AG08395 (cell line): ENCODE measurements at places on chromosomes 1 and 21.

DNA sequence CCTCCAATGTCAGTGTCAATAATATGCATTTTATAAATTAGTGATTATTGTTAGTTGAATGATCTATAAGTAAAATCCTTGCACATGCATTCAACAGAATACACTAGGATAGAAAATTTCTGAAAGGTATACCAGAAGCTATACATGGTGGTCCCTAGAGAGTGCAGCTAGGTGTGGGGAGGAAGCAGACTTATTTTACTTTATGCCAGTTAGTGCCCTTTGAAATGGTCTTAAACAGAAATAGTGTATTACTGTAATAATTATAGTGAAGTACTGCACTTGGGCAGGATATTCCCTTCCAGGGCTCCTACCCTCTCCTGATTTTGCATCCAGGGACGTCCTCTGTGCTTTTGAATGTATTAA lies 23.2 kb upstream of the WDR26 start:
- no peak for DNase-seq

DNA sequence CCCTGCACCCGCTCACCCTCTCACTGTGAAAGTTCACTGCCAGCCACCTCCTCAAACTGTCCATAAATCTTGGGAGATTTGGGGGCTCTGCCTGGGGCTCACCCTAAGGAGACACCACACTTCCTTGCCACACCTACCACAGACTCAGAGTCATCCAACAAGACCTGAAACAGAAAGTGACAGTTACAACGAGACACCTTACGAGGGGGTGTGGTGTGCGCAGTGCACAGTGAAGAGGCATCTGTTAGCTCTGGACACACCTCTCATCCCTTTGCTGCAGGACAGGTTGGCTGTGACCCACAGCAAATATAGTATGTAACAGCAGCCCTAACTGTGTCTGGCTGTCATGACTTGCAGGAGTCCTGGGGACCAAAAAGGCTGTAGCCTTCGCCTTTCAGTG lies 190.2 kb downstream of the NR5A2 start:
- no peak for DNase-seq

- DNase-seq, result no peak
These were observed 6.0 kb upstream of the LCE1F start for GRCh38 chr1:152768847-152769533.

- DNase-seq, result no peak
These were observed 811 bp downstream of the EXO1 start for GRCh38 chr1:241848686-241849344.

- DNase-seq, result no peak
These were observed 249.8 kb downstream of the NRIP1 start for GRCh38 chr21:14814991-14815390.

DNA sequence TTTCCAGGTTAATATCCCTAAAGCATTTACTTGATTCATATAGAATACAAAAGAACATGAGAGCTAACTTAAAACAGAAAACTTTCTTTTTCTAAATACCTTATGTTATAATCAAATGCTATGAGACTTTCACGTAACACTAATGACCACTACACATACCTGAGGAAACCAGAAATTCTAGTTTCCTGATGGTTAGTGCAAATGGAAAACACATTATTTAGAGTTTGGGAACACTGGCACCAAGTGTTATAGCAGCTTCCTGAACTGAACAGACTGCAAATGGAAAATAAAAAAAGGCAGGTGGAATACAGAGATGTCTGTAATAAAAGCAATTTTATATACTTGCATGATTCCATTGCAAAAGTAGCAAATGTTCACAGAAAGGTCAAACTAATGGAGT lies 15.5 kb downstream of the PAXBP1 start:
- DNase-seq, result no peak

DNA sequence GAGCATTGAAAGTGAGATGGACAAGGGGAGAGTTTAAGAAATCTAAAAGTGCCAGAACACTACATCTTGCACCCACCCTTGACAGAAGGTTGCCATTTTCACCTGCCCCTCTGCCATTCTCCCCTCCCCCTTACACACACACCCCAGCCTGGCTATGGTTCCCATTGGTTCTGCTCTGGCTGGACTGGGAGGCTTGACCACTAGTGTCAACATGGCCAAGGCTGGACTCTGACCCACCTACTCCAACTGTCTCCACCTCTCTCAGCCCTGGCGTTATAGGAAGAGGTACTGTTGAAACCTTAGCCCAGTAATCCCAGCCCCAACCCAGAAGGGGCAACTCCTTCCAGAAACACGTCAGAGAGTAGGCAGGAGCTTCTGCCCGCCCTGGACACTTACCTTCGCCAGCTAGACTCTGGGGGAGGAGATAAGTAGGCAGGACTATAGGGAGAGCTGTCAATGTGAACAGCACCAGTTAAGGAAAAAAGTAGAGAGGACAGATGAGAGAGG lies 4.5 kb downstream of the CRTC2 start:
- DNase-seq, result no peak

DNA sequence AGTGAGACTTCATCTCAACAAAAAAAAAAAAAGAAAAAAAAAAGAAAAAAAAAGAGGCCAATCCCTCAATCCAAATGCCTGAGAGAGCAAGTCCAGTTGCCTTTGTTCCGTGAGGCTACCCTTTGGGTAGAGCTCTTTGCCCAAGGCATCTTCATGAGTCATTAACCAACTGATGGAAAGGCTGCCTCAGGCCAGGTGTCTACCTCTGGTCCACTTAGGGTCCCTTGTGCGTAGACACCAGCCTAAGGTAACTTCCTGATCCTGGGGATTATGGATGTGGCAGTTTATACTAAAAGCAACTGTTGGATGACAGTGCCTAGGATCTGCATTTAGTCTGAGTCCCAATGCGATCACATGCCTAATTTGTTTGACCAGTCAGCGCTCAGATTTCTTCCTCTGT lies 20.7 kb upstream of the ZNF326 start:
- DNase-seq, result no peak

DNA sequence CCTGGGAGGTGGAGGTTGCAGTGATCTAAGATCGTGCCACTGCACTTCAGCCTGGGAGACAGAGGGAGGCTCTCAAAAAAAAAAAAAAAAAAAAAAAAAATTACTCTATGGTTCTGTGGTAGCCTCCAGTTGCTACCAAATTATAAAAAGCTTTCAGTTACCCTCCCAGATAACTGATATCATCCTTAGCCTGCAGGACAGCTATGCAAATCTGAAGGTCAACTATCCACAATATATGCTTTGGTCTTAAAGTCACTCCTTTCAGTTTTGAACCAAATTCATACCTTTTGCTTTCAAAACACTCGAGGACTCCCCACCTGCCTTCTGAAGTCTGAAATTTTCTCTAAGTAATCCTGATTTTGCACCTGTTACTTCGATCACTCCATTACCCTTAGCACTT lies 3.1 kb downstream of the MIXL1 start:
- no peak for DNase-seq

- DNase-seq, result no peak
These were observed 386.6 kb upstream of the NFIA start for GRCh38 chr1:60695716-60696171.

GRCh38 chr21:45502006-45502345 lies 40.3 kb downstream of the SLC19A1 start:
- DNase-seq, result no peak

- no peak for DNase-seq
These were observed 10.0 kb upstream of the CDA start for GRCh38 chr1:20578721-20579395.

DNA sequence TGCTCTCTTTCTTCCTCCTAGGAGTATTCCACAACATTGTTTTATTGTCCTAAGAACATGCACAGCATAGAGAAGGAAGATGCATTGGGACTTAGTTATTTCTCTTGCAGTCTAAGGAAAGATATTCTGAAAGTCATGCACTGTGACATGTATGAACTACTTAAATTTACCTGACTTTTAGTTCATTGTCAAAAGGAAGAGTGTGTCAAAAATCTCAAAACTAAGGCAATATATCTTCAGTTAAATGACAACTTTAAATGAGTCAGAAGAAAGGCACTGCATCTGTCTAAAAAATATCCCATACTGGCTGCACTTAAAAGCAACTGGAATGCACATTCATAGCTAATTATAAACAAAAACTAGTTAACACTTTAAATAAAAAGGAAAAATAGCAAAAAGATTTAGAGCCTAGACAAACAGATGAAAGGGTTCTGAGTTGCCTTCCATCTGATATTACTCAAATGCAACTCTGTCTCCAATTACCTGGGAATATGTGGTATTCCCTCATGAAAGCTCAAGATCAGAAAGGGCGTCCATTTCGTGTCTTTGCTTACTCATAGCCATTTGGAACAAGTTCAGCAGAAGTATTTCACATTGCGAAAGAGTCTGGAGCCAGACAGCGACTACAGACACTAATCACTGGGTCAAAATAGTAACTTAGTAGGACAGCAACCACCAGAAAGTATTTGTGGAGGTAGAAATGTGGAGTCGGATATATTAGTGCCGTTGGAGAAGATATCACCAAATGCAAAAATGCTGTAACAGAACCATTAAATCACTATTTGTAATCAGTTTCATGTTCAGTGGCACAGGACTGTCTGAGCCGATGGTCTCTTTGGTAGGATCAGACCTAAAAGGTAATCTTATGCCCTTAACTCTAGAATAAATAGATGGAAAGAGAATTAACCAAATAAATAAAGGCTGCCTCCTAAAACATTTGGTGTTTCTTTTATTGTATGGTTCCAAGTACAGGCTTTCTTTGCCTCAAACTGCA lies 225.7 kb downstream of the GREM2 start:
- DNase-seq, result peak; percentile 83

- no peak for DNase-seq
These were observed 22.6 kb downstream of the TMEM51 start for GRCh38 chr1:15176120-15176519.

GRCh38 chr1:17601643-17602382 lies 62.3 kb downstream of the ARHGEF10L start:
- DNase-seq, result no peak

DNA sequence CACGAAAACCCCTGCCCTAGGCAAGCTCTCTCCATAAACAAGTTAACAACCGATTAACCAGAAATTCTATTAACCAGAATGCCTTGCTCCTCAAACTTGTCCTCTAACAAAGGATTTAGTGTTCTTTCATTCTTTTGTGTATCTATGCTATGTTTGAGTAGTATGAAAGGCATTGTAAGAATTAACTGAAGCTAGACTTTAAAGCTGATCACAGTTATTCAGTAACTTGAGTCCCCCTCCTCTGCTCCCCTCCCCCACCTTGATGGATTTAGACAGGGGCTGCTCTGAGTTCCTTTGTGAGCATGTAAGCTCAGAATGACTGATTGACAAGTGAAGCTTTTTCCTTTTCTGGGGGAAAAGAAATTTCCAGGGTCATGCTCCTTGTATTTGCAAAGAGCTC lies 257.6 kb downstream of the TTLL7 start:
- DNase-seq, result no peak

DNA sequence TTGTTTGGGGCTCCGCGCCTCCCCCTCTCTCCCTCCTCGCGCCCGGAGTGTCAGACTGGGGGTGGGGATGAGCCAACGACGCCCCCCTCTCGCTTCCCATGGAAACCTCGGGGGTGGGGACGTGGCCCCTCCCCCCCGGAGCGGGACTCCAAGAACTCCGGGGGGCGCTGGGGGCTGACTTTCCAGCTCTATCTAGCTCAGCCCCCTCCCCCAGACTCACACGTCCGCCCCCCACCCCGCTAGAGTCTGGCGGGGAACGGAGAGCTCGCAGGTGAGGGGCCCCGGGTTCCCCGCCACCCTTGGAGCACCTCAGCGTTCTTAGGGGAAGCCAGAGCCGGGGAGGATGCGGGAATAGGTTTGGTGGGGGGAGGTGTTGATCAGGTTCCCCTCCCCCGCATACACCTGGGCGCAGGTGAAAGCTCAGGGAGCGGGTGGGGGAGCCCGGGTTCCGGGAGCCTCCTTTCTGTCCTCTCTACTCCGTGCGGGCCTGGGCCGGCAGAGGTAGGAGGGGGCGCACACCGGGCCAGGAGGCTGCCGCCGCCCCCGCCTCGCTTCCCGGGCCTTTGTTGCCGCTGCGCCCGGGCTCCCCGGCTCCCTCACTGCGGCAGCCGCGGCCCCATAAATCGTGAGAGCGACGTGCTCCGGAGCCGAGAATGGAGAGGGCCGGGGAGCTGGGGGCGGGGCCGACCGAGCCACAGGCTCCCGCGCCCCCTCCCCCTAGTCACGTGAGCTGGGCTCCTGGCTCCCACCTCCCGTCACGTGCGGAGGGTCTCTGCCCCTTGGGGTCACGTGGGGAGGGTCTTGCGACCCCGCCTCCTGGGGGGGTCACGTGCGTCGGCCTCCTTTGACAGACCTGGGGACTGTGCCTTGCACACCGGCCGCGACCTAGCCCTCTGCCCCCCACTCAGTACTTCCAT lies 1.9 kb downstream of the EFNA3 start:
- DNase-seq, result no peak

DNA sequence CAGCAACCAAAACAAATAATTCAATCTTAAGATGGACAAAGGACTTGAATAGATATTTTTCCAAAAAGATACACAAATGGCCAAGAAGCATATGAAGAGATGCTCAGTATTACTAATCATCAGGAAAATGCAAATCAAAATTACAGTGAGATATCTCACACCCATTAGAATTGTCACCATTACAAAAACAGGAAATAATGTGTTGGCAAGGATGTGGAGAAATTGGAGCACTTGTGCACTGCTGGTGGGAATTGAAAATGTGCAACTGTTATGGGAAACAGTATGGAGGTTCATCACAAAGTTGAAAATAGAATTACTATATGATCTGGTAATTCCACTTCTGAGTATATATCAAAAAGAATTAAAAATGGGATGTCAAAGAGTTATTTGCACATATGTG lies 83.2 kb downstream of the SH3GLB1 start:
- no peak for DNase-seq

GRCh38 chr1:15106608-15107007 lies 46.9 kb upstream of the TMEM51 start:
- no peak for DNase-seq

DNA sequence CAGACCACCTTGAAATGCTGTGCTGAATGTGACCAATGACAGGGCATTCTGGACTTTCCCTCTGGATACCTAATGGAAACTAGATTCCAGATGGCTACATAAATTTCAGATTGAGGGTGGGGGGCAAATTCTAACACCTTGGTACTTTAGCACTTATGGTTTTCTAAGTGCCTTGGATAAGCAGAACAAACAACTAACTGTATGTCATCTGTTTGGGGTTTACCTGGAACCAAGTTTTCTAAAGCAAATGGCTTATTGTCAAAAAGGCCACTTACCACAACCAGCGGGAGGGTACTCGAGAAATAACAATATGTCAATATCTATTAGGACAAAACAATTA lies 39.1 kb downstream of the GPR3 start:
- no peak for DNase-seq

DNA sequence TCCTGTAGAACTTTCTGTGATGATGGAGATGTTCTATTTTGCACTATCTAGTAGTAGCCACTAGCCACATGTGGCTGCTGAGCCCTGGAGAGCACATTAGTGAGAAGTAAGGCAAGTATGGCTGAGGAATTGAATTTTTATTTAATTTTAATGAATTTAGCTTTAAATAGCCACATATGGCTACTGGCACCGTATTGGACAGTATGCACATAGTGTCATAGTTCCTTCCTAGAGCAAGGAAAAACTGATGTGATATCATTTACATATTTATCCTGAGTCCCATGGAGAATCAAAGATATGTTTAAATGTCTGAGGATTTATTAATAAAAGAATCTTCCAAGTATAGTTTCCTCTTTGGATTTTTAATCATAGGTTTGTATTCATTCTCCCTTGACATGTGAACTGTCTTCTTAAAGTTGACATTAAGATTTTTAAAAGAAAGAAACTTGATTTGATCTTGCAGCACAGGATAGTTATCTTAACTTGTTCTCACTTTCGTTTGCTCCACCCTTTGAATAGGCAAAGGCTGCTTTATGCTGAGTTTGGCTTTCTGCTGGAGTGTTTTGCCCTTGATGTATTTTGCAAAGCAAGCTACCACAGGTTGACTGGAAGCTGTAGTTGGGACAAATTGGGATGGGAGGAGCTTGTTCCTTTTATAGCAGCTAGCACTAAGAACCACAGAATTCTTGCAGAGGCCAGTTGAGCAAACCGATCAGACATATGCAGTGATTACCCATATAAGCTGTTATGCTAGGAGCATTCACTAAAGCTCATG lies 129.7 kb downstream of the VPS13D start:
- no peak for DNase-seq
